Large intestine (tissue), 12 donors: ENCODE measurements at places on chromosomes 6 and 20.

DNA sequence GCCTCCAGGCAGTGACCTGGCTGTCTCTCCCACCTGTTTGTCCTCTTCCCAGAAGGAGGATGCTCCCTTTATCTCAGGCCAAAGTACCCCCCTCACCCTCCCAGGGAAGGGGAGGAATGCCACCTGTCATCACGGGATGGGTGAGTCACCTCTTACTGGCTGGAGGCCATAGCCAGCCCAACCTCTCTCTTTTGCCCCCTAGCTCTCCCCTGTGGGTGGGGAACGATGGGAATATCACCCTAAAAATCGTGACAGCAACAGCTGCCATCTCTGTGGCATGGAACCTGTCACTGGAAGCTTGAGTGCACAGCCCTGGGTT, 137.5 kb upstream of the PTPN1 start:
- no peaks in the 10 kb centered on the region for H3K27me3 ChIP-seq
- peak; percentile 84 for DNase-seq
- H3K4me1 ChIP-seq = peaks cover 50% of the 10 kb centered on the region

- H3K4me3 ChIP-seq = no peak overlapping the region
- no peaks in the 10 kb centered on the region for H3K27me3 ChIP-seq
- no peaks in the 10 kb centered on the region for H3K4me1 ChIP-seq
- H3K27ac ChIP-seq = no peak overlapping the region
Observed at GRCh38 chr6:130775411-130776012, 51.7 kb upstream of the SMLR1 start.

- DNase-seq = peak; percentile 58
- H3K4me1 ChIP-seq = peaks cover 3% of the 10 kb centered on the region
- no peaks in the 10 kb centered on the region for H3K27me3 ChIP-seq
- H3K4me3 ChIP-seq = peak overlapping the region; percentile 51
- peak overlapping the region; percentile 52 for H3K27ac ChIP-seq
- no peaks in the 10 kb centered on the region for H3K36me3 ChIP-seq
Observed at GRCh38 chr20:46406986-46407670, 713 bp upstream of the ELMO2 start.

GRCh38 chr20:44711237-44711636, 3.9 kb upstream of the CCN5 start:
- no peak overlapping the region for H3K4me3 ChIP-seq
- H3K27ac ChIP-seq = no peak overlapping the region
- H3K36me3 ChIP-seq = no peaks in the 10 kb centered on the region
- H3K27me3 ChIP-seq = peaks cover 5% of the 10 kb centered on the region

GRCh38 chr6:14072084-14072483, 45.5 kb upstream of the CD83 start:
- H3K27me3 ChIP-seq = no peaks in the 10 kb centered on the region
- H3K27ac ChIP-seq = no peak overlapping the region
- H3K4me1 ChIP-seq = peaks cover 4% of the 10 kb centered on the region
- no peaks in the 10 kb centered on the region for H3K36me3 ChIP-seq
- DNase-seq = no peak
- no peak overlapping the region for H3K4me3 ChIP-seq

DNA sequence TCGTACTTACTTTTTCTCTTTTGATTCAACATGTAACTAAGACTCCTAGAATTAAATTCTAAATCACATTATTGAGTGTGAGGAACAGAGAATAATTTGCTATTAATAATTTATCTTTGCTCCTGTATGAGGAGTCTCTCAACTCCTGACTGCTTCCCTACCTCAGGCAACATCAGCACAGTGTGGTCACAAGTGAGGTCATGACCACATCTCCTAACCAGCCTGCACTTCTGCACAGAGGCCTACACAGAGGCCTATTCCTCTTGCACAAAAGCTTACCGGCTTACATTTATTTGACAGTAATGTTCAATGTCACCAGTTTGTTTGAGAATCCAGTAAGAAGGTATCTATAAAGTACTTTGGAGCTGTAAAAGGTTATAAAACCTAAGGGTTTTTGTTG, 637.4 kb upstream of the MARCKS start:
- H3K27ac ChIP-seq = no peak overlapping the region
- DNase-seq = no peak
- H3K27me3 ChIP-seq = no peaks in the 10 kb centered on the region
- no peak overlapping the region for H3K4me3 ChIP-seq
- no peaks in the 10 kb centered on the region for H3K4me1 ChIP-seq

DNA sequence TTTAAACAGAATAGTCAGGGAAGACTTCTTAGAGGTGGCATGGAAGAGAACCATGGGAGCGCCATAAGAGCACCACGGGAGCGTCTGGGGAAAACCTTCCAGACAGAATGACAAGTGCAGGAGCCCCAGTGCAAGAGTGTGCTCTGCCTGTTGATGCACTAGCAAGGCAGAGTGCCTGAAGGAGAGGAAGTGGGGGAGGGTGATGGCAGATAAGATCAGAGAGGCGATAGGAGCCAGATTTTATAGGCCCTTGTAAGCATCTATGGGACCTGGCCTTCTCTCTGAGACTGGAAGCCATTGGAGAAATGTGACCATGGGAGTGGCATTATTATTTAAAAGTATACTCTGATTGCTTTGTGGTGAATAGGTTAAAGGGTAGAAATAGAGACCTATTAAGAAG, 13.1 kb downstream of the FUCA2 start:
- no peaks in the 10 kb centered on the region for H3K4me1 ChIP-seq
- peaks cover 63% of the 10 kb centered on the region for H3K36me3 ChIP-seq
- H3K4me3 ChIP-seq = no peak overlapping the region

DNA sequence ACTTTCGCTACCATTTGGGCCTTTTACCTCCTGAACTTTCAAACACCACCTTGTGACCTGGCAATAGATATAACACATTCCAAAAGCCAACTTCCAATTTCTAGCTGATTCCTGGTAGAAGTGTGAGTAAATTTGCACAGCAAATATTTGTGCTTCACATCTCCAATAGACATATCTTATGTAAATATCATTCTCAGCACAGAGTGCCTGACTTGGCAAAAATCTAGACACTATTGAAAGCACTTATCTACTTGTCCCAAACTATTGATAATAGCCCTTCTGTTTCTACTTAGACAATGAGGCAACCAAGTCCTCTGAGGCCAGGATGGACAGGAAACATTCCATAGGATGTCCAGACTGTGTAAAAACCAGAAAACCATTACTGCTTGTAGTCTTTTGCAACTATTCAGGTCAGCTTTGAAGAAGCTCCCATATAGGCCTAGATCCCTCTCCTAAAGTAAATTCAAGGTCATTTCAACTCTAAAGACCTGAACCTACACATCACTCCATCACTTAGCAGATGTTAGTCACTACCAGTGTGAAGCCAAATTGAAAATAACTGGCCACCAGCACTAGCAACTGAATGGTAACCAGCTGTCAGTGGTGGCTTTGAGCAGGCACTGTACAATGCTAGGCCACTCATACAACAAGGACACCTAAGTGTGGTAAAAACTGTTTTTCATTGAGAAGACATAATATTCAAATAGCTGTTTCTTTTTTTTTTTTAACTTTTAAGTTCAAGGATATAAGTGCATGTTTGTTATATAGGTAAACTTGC, 95.3 kb upstream of the RSPO3 start:
- no peak overlapping the region for H3K4me3 ChIP-seq
- no peaks in the 10 kb centered on the region for H3K27me3 ChIP-seq
- no peak for DNase-seq
- peaks cover 2% of the 10 kb centered on the region for H3K4me1 ChIP-seq

DNA sequence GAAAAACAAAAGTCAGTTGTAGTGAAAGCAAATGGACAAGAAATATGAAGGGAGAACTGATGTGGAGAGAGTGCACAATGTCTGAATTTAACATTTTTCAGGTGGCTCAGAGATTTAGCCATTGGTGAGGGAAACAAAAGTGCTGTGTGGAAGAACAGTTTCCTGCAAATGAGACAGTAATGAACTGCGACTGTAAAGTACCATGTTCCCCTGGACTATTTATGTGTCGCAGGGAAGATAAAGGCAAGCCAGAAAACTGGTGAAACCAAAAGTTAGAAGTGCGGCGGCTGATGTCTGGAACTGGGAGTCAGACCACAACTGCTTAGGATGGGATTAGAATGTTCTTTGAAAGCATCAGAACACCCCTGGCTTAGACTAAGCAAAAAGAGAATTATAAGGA, 905.1 kb upstream of the MAN1A1 start:
- no peak overlapping the region for H3K4me3 ChIP-seq
- no peaks in the 10 kb centered on the region for H3K36me3 ChIP-seq
- no peaks in the 10 kb centered on the region for H3K27me3 ChIP-seq

GRCh38 chr20:46414608-46415007, 8.2 kb upstream of the ELMO2 start:
- DNase-seq = no peak
- H3K27ac ChIP-seq = no peak overlapping the region
- H3K4me1 ChIP-seq = no peaks in the 10 kb centered on the region
- H3K27me3 ChIP-seq = no peaks in the 10 kb centered on the region
- no peak overlapping the region for H3K4me3 ChIP-seq

- DNase-seq = no peak
- no peak overlapping the region for H3K4me3 ChIP-seq
- no peaks in the 10 kb centered on the region for H3K4me1 ChIP-seq
Observed at GRCh38 chr6:87881342-87881895, 166.2 kb upstream of the SPACA1 start.

DNA sequence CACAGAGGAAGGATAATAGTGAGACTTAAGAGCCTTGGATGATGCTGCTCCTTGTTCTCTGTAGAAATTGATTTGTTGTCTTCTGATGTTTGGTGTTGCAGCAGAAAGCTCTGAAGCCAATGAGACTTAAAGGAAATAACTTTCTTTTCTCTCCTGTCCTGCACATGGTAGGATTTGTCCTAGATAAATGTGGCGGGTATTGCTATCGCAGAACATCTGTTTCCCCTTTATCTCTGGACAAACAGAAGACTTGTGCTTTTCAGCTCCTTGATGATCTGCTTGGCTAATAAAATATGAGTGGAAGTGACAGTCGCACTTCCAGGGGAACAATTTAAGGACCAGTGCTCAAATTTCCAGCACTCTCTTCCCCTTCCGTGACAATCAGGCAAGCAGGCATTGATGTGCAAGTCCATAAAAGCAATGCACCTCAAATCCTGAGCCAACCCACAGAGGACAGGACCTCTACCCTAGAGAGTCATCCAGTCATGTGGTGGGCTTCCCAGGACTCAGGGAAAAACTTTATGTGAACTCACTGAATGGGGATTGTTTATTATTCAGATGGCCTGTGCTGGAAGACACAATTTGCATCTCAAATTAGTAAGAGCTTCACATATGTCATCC, 9.9 kb upstream of the NCR2 start:
- H3K27ac ChIP-seq = no peak overlapping the region
- DNase-seq = no peak
- H3K36me3 ChIP-seq = no peaks in the 10 kb centered on the region
- H3K4me1 ChIP-seq = no peaks in the 10 kb centered on the region

- H3K4me1 ChIP-seq = no peaks in the 10 kb centered on the region
- DNase-seq = no peak
- no peak overlapping the region for H3K27ac ChIP-seq
- no peak overlapping the region for H3K4me3 ChIP-seq
- H3K36me3 ChIP-seq = no peaks in the 10 kb centered on the region
Observed at GRCh38 chr6:2126351-2126750, 119.1 kb downstream of the GMDS start.

DNA sequence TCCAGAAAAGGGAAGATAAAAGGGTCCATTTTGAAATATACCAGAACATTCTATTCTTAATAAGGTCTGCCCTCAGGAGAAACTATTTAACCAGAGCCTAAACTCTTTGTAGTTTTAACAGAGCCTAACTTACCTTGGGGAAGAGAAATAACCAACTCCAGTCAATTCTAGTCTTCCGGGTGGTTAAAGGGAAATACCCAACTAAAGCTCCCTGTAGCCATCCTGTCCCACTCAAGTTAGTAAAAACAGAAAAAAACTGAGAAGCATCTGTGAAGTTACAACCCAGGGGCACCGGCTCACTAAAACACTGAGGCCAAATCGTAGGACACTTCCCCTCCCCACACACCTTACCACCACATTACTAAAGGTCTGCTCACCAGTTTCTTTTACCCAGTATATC, 23.7 kb downstream of the CEP85L start:
- H3K4me3 ChIP-seq = no peak overlapping the region
- no peaks in the 10 kb centered on the region for H3K4me1 ChIP-seq
- H3K36me3 ChIP-seq = peaks cover 3% of the 10 kb centered on the region
- H3K27ac ChIP-seq = no peak overlapping the region

- H3K4me1 ChIP-seq = peaks cover 12% of the 10 kb centered on the region
- H3K27ac ChIP-seq = no peak overlapping the region
- no peak for DNase-seq
Observed at GRCh38 chr6:2881423-2881822, 21.7 kb downstream of the SERPINB9 start.
